SW 1271 (cell line): ENCODE measurements at places on chromosomes 6 and 20.

DNA sequence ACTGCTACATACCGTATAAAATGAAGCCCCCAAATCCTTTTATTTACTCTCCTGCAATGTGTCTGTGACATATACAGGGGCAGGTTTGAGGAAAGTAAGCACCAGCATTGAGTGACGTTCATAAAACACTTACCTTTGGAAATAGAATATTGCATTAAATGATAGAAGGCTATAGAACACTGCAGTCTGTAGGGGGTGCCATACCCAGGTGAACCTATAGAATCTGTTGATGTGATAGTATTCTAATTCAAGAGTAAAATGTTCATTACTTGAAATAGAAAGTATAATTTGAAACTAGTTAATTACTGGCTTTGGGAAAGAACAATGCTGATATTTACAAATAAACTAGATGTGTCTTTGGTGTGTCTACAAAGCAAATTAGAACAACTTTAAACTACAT, 47.0 kb upstream of the PRL start:
- no peak for DNase-seq

DNA sequence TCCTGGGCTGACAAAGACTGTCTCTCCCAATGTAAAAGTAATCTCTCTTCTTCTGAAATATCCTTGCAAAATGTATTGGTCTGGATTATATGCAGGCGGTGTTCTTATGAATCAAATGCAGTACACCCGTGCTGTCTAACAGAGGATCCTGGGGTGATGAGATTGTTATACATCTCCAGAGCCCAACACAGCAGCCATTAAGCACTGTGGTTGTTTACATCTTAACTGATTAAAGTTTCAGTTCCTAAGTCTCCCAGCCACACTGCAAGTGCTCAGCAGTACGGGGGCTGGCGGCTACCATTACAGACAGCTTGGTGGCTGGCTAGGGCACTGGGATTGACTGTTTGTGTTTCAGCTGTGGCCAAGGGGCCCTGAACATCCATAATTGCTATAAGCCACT, 7.0 kb downstream of the UNC93A start:
- no peak for DNase-seq

GRCh38 chr20:56911946-56912345, 282.8 kb downstream of the TFAP2C start:
- DNase-seq = no peak

- no peak for DNase-seq
Observed at GRCh38 chr6:110618591-110619267, 142.3 kb upstream of the SLC22A16 start.

DNA sequence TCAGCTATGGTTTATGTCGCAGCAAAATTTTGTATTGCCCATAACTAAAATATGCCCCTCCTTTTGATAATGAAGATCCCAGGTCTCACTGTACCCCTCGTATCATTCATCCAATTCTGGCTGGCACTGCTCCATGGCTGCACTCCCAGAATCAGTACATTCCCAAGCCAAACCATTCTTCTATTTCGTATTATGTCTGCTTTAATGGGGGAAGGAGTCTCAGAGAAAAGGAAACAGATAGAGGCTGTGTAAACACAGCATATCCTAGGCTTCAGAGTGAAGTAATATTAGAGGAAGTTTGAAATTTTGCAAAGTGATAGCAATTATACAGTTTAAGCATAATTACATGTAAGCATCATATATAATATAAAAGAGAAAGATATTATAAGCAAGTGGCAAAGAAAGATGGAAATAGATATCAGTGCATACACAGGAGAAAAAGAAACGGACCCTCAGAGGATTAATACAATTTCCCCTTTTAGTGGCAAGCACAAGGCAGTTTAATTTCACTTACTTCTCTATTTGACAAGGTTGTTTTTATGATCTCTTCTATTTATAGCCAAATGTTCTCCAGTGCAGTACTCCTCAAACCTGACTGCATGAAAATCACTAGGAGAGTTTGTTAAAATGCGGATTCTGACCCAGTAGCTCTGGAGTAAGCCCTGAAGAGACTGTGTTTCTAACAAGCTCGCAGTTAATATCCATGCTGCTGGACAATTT, 56.5 kb upstream of the TENT5A start:
- DNase-seq = no peak

DNA sequence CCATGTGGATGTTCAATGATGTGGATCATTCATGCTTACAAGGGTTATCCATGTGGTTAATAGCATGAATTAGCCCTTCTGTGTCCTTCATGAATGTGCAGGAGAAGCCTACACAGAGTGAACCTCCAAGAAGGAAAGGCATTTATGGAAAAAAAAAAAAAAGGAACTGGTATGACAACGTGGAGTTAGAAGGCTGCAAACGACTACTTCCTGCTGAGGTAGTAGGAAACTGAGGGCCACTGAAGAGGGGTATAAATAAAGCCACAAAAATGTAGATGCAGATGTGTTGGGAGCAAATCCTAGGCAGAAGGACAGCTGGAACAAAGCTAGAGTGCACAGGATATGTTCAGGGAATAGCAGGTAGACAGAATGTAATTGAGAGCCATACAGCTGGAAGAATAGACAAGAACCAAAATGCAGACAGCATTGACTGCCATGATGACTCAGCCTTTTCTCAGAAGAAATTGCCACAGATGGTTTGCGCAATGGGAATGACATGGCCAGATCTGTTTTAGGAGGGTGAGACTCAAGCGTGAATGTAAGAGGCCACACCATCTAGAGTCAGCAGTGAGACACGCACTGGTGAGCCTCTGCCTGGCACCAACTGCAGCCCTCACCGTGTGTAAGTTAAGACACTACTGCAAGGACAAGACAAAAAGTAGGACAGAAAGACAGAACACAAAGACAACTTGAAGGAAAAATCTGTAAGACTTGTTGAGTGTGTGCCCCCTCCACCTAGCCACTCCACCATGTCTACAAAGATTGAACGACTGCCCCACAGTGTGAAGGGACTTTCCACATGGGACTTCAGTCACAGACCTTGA, 79.8 kb downstream of the KIF13A start:
- DNase-seq = peak; percentile 79

- DNase-seq = no peak
Observed at GRCh38 chr6:90868656-90869055, 281.8 kb upstream of the MAP3K7 start.
